Stimulated activated CD4-positive, alpha-beta T cell treated with anti-CD3 and anti-CD28 coated beads, Interleukin-1b, Interleukin-23, amount 100 ng/mL, for 1 hour (primary cell): ENCODE measurements at places on chromosomes 13 and 19.

DNA sequence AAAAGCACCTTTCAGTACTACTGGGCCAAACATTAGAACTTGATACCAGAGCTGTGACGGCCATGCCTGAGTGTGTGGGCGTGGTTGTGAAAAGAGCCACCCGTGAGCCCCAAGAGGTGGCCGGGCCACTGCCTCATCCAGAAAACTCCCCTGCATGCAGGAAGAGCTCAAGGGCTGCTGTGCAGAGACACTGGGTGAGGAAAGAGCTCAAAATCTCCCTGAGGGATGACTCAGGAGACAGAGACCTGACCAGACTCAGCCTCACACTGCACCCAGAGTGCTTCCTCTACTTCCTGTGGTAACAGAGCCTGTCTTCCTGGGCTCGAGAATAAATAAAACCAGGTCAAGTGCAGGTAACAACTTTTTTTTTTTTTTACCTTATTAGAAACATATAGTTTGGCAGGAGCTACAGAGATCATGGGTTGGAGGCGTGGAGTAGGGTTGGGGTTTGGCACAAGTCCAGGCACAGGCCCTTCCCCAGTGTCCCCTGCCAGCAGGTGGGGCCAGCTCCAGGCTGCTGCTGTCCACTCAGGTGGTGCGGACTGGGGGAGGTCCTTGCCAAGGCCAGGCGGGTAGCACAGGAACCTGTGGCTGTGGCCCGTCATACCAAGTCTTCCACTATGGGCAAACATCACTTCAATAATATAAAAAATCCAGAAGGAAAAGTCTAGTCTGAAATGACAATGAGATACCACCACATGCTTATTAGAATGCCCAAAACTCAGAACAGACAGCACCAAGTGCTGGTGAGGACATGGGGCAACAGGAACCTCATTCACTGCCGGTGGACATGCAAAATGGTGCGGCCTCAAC lies 25.5 kb downstream of the ELL start:
- DNase-seq, result peak; percentile 42

DNA sequence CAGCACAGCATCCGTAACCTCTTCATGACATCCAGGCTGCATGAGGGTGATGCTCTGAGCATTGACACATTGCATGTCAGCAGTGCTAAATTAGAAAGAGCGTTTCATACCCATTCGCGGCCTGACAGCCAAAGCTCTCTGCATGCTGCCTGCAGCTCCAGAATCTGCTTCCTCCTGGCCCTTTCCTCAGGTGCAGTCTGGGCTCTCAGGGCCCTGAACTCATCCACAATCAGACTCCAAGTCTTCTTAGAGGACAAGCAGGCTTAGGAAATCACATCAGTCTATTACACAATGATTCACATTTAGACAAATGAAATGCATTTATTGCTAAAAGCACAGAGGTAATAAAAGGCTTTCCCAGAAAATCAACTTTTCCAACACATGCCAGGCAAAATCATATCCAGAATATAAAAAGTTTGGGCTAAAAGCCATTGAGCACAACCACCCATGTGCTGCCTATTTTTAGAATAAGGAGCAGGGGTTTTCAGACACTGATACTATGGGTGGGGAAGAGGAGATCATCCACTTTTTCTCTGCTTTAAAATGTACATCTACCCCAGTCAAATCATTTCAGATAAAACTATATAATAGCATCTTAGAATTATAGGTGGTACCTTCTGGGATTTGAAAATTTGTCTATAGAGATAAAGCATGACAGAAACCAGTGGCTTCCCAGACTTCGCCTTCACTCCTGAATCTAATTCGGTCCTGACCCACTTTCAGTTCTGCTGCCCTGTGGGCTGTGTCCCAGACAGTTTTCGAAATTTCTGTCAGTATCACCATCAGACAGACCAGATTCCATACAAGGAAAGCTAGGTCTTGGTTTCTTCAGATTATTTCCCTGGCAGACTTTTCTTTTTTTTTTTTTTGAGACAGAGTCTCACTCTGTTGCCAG lies 109.3 kb downstream of the COL4A2 start:
- DNase-seq, result no peak

DNA sequence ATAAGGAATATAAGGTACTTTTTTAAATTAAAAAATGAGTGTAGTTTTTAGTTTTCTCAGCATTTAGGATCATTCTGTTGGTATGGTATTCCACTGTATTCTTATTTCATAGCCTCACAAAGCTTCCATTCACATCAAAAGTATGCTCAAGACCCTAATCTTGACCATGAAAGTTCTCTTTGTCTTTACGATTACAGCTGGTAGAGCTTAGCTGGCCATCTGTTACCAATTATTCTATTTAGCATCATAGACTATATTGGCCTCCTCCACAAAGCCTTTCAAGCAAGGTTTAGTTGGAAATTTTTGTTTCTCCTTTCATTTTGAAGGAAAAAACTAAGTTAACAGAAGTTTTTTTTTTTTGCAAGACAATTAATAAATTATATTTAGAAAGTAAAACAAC lies 245.1 kb downstream of the KCTD12 start:
- no peak for DNase-seq

DNA sequence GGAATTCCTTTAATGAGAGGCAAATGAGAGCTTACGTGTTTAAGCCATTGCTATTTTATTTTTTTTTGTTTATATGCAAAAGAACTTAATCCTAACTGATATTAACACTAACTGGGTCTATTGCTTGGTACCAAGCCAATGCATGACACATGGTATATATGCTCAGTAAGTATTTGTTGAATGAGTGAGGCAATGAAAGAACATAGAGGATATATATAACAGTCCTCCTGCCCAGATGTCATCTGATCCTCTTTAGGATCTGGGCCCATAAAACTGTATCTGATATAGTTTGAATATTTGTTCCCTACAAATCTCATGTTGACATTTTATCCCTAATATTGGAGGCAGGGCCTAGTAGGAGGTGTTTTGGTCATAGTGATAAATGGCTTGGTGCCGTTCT lies 13.0 kb upstream of the ALOX5AP start:
- no peak for DNase-seq

DNA sequence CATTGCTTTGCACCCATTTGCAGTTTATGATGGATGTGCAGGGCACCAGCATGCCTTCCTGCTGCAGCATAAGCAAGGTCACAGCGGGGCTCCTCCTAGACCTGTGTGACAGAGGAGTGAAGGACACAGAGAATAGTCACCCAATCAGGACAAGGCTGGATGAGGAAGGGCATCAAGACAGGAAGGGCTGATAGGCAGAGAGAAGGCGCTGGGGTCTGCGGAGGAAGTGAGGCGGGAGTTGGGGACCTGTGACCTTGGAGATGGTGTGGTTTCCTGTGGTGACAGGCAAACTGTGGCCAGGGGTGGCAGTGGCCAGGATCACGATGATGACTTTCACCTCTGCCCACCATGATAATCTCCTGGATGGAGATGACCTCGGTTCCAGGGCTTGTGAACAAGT lies 16.4 kb upstream of the KCTD15 start:
- DNase-seq, result no peak

GRCh38 chr13:46145135-46145534 lies 36.8 kb downstream of the LCP1 start:
- DNase-seq, result no peak

DNA sequence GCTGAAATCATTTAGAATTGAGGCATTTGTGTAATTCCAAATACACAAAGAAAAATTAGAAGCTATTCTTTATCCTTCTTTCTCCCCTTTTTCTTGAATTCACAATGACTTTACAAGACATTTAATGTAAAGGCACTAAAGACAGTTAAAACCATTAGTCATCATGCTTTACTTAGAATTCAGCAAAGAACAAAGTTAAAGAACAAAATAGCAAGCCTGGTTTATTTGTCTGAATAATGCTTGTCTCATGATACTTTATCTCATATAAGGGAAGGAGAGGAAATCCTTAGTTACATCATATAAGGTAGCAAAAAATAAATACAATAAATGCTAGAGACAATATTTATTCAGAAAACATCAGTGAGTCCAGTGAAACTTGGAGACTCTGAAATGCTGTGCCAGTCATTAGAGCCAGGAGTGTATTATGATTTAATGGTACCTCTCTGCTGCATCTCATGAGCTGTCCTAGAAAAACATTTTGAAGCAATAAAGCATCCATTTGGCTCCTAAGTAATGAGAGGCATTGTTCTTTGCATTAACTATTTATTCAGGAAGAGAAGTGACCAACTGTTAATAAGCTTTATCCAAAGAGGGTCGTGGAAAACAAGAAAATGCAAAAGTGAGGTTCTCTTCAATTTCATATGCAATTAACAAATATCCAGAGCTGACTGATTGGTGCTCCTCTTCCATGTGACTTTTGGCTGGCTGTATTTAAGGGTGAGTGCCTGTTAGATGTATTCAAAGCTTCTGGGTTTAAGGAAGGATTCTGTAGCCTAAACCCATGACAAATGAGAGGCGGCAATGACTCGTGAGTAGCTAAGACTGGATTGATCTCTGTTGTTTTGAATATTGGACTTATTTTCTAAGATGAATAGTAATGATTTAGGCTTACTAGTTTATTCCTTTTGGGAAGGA lies 105.0 kb downstream of the DGKH start:
- DNase-seq, result no peak

- DNase-seq, result no peak
Observed at GRCh38 chr19:8511573-8512101, 2.3 kb downstream of the ZNF414 start.

DNA sequence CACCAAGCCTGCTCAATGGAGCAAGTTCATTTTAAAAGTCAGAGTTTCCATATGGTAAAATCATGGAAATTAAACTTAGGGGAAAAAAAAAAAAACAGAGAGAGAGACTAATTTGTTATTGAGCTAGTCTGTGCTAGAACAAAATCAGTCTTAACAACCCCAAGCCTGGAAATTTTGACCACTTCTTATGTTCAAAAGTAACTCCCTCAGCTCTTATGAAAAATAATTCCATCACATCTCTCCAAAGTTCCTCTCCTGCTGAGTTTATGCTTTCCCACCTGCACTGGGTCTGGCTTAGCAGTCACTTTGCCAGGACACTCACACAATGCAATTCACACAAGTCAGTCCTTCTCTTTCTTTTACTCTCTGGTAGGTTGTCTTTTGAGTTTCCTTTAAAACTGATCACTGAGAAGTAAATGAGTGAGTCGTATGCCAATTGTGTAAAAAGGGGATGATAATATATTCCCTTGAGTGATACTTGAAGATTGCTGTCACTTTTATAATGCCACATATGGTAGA lies 92.6 kb downstream of the ENOX1 start:
- DNase-seq, result no peak

DNA sequence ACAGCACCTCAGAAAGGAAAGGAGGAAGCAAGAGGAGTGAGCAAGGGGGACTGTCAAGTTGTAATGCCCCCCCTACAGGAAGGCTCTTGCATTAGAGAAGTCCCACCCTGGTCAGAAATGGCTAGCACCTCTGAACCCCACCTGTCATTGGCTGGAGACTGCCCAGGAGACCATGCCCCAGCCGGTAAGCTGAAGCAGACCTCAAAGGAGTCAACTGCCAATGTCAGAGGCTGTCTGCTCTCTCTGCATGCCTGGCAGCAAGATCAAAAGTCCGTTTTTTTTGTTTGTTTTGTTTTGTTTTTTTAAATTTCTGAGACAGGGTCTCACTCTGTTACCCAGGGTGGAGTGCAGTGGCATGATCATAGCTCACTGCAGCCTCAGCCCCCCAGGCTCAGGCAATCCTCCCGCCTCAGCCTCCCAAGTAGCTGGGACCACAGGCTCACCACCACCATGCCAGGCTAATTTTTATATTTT lies 8.1 kb upstream of the BCL3 start:
- no peak for DNase-seq
